ENCODE measurements at places on chromosomes 2 and 18.

GRCh38 chr2:225582355-225583116 lies 183.0 kb downstream of the NYAP2 start:
- DNase-seq, result no peak

DNA sequence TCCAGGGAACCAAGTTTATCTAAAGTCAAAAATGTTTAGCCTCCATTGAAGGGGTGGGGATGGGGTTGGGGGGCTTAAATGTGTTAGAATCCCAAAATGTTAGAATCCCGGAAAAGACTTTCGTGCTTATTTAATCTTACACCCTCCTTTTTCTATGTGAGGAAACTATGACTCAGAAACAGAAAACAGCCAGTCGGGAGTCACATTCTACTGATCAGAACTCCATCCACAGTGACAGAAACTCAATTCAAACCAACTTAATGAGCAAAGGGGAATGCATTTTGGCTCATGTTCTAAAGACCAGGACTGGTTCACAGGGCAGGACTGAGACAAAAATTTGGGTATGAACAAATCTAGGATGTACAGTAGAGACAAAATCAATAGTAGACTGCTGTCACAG lies 31.9 kb upstream of the AFTPH start:
- no peak for DNase-seq

DNA sequence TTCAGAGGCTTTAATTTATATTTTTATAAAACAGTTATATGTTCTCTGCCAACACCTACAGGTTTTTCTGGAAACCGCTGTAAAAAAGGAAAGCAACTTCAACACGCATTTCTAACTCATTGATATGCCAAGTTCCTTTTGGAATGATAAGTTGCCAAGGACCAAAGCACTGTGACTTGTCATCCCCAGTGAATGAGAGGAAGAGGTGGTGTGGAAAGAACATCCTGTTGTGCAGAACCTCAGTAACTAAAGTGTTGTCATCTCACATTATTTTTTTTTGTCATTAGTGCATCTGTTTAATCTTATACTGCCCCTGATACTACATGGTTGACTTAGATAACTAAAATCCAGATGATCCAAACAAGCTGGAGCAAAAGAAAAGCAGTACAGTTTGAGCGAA lies 96.0 kb upstream of the NEUROD1 start:
- no peak for DNase-seq

GRCh38 chr18:36811430-36811829 lies 17.4 kb downstream of the TPGS2 start:
- no peak for DNase-seq

DNA sequence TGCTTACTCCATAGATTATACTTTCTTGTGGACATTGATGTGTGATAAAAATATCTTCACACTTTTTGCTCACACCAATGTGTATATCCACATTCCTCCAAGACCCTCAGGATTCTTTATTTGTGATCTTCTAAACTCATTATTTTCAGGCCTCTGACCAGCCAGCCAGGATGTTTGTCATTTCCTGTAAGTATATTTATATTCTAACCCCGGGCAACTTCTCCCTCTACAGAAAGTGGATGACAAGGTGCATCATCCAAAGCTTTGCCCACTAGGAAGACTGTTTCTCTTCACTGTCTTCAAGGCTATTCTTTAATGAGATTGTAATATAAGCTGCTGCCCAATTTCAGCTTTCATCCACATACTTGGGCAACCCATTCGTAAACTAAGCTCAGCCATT lies 3.6 kb upstream of the CWC22 start:
- DNase-seq, result no peak

GRCh38 chr2:4762951-4763376 lies 929.2 kb upstream of the SOX11 start:
- DNase-seq, result peak; percentile 10

- DNase-seq, result no peak
These were observed 92.5 kb upstream of the CRACDL start for GRCh38 chr2:99028558-99028957.
